ENCODE measurements at places on chromosomes 12 and 14.

- no peak overlapping the region for H3K4me3 ChIP-seq
- peaks cover 3% of the 10 kb centered on the region for H3K27me3 ChIP-seq
- no peaks in the 10 kb centered on the region for H3K4me1 ChIP-seq
These were observed 19.3 kb upstream of the CCER1 start for GRCh38 chr12:90974286-90974685.

DNA sequence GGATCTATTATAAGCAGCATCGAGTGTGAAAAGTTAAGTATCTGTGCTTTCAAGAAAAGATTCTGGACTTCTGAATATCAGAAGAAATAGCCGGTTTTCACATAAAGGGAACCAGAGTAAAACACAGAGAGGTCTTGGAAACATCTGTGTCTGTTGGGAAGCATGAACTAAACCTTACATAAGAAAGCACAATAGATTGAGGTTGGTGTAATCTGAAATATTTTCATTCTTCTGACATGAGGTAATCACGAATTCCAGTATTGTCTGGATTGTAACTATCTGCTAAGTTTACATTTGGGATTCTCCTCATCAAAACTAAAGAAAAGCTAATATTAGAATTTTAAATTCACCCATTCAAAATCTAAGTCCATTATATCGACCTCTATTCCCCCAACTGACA is 161.3 kb downstream of the CPNE8 start:
- peaks cover under 1% of the 10 kb centered on the region for H3K36me3 ChIP-seq
- H3K4me3 ChIP-seq = no peak overlapping the region
- no peak overlapping the region for H3K27ac ChIP-seq
- H3K27me3 ChIP-seq = no peaks in the 10 kb centered on the region
- no peaks in the 10 kb centered on the region for H3K4me1 ChIP-seq
- DNase-seq = no peak

GRCh38 chr12:14362352-14362751 is 3.1 kb upstream of the ATF7IP start:
- H3K36me3 ChIP-seq = peaks cover 6% of the 10 kb centered on the region
- no peak for DNase-seq
- no peaks in the 10 kb centered on the region for H3K27me3 ChIP-seq

GRCh38 chr12:76697849-76698248 is 66.1 kb upstream of the ZDHHC17 start:
- DNase-seq = no peak
- H3K4me3 ChIP-seq = no peak overlapping the region
- no peaks in the 10 kb centered on the region for H3K4me1 ChIP-seq
- H3K36me3 ChIP-seq = no peaks in the 10 kb centered on the region

DNA sequence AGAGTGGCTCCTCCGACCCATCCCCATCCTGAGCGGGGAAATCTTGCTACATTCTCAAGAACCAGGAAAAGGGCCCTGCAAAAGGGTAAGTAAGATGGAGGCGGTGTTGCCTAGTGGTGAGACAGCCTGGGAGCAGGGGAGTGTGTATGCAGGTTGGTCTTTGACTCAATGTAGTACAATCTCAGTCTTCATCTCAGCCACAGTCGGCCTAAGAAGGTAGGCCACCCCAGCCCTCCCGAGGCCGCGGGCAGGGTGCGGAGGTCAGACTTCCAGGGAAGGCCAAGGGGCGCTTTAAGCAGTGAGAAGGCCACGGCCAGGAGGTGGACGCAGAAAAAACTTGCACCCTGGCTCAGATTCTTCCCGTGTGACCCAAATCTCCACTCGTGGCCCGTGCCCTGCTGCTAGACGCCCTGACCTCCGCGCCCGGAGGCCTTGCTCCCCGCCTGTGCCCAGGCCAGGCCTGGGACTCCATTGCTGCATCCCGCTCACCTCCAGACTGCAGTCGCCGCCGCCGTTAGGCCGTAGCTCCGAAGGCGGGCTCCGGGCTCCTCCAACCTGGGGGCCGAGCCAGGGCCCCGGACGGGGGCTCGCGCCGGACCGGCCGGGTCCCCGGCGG is 435 bp downstream of the FOXM1 start:
- no peak for DNase-seq
- peaks cover 35% of the 10 kb centered on the region for H3K4me1 ChIP-seq
- no peaks in the 10 kb centered on the region for H3K36me3 ChIP-seq

- no peaks in the 10 kb centered on the region for H3K36me3 ChIP-seq
- peak overlapping the region; percentile 99 for H3K27ac ChIP-seq
- peak; percentile 84 for DNase-seq
- H3K27me3 ChIP-seq = no peaks in the 10 kb centered on the region
These were observed 226.9 kb upstream of the CRY1 start for GRCh38 chr12:107320033-107320928.

GRCh38 chr14:55585854-55586253 is 5.8 kb downstream of the KTN1 start:
- no peak overlapping the region for H3K4me3 ChIP-seq
- H3K27ac ChIP-seq = no peak overlapping the region
- DNase-seq = no peak
- no peaks in the 10 kb centered on the region for H3K27me3 ChIP-seq
- peaks cover 52% of the 10 kb centered on the region for H3K4me1 ChIP-seq
- H3K36me3 ChIP-seq = no peaks in the 10 kb centered on the region

- H3K36me3 ChIP-seq = no peaks in the 10 kb centered on the region
- DNase-seq = no peak
- H3K27me3 ChIP-seq = peaks cover 6% of the 10 kb centered on the region
These were observed 78.5 kb downstream of the MAP1LC3B2 start for GRCh38 chr12:116637589-116638150.

GRCh38 chr12:20374795-20375194 is 6.5 kb downstream of the PDE3A start:
- DNase-seq = no peak
- peaks cover 6% of the 10 kb centered on the region for H3K27me3 ChIP-seq
- H3K4me3 ChIP-seq = no peak overlapping the region
- peaks cover 6% of the 10 kb centered on the region for H3K4me1 ChIP-seq
- no peaks in the 10 kb centered on the region for H3K36me3 ChIP-seq

DNA sequence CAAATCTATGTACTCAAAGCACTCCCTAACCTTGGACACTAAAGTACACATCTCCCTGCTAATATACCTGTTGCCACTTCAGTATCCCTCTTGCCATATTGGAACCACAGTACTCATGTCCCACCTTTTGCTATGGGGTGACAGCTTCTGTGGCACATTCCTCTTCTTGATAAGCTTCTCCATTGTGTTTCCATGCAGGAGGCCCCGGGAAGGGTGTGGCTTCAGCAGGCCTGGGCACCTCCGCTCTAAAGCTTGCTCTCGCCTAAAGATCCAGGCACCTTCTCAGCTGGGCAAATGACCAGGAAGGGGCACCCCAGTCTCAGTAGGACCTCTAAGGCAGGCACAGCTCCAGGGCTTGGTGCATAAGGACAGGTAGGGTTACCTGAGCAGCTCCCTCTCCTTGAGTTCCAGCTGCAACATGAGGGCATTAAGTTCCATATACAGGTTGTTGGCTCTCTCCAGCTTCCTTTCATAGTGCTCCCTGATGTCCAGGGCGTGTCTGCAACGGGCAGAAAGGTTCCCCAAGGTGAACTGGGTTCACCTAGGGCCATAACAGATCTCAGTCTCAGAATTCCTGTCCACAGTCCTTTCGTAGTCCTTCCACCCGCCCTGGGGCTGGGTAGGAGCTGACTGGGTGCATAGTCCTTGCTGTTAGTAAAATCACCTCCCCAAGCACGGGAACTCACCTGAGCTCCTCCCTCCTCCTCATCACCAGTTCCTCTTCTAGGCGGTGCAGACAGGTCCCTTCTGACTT is 15.9 kb downstream of the MAP3K12 start:
- H3K27ac ChIP-seq = no peak overlapping the region
- DNase-seq = no peak
- H3K27me3 ChIP-seq = no peaks in the 10 kb centered on the region
- peaks cover 9% of the 10 kb centered on the region for H3K4me1 ChIP-seq

- no peak overlapping the region for H3K27ac ChIP-seq
- peaks cover 15% of the 10 kb centered on the region for H3K4me1 ChIP-seq
- DNase-seq = no peak
These were observed 9.7 kb upstream of the KRT81 start for GRCh38 chr12:52300796-52301691.

DNA sequence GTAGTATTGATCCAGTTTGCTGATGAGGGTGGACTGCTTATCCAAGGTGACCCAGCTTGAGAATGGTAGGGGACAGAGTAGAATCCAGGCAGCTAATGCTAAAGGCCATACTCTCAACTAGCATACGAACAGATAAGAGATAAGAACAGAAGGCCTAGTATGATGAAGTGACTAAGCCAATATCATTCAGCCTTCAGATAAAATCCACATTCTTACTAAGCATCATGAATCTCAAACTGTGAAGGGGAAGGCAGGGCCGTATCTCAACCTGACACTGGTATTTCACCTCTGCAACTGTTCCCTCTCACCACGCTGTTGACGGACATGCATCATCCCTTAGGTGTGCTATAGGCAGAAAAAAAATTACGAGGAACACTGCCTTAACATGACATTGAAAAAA is 8.1 kb upstream of the CKAP4 start:
- H3K27ac ChIP-seq = no peak overlapping the region
- H3K4me1 ChIP-seq = no peaks in the 10 kb centered on the region
- DNase-seq = no peak
- no peaks in the 10 kb centered on the region for H3K27me3 ChIP-seq

- no peaks in the 10 kb centered on the region for H3K4me1 ChIP-seq
- H3K36me3 ChIP-seq = no peaks in the 10 kb centered on the region
- H3K4me3 ChIP-seq = no peak overlapping the region
- no peak overlapping the region for H3K27ac ChIP-seq
- DNase-seq = peak; percentile 18
- H3K27me3 ChIP-seq = no peaks in the 10 kb centered on the region
These were observed 49.1 kb upstream of the RNU6-8 start for GRCh38 chr14:32252030-32252670.

- no peak overlapping the region for H3K4me3 ChIP-seq
- peaks cover 2% of the 10 kb centered on the region for H3K36me3 ChIP-seq
- DNase-seq = no peak
- peaks cover 11% of the 10 kb centered on the region for H3K4me1 ChIP-seq
- H3K27ac ChIP-seq = no peak overlapping the region
These were observed 49.9 kb downstream of the LRP6 start for GRCh38 chr12:12217018-12217359.

- H3K4me1 ChIP-seq = peaks cover 22% of the 10 kb centered on the region
- no peak for DNase-seq
- H3K4me3 ChIP-seq = no peak overlapping the region
- no peaks in the 10 kb centered on the region for H3K27me3 ChIP-seq
- H3K27ac ChIP-seq = no peak overlapping the region
These were observed 243.7 kb downstream of the MED13L start for GRCh38 chr12:116033765-116034164.

DNA sequence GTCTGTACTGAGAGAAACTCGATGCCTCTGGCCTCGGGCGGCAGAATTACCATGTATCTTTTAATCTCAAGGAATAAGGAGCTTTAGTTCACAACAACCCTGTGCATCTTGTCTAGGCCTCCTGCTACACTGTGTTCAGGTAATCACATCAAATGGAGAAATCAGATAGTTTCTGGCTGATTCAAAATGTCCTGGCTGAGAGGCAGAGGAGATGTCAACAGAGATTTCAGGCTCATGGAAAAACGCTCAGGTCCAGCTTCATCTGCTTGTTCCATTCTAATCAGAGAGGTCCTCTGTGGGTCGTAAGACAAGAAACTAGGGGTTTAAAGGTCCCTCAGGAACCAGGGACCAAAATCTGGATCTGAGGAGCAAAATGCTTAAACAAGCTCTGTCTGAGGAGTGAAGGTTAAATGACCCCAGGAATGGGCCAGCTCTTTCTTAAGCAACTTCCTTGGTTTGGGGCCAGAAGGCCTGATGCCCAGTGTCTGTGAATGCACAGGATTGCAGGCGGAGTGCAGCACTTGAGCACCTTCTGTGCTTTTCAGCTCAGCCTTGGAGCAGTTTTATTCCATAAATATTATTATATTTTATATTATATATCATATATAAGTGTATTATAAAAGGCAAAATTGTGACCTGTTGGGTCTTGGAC is 170.2 kb upstream of the PRICKLE1 start:
- no peaks in the 10 kb centered on the region for H3K4me1 ChIP-seq
- H3K27me3 ChIP-seq = peaks cover 2% of the 10 kb centered on the region
- no peaks in the 10 kb centered on the region for H3K36me3 ChIP-seq
- H3K27ac ChIP-seq = no peak overlapping the region
- H3K4me3 ChIP-seq = no peak overlapping the region
- no peak for DNase-seq

GRCh38 chr12:88945051-88945732 is 364.9 kb upstream of the KITLG start:
- H3K4me3 ChIP-seq = no peak overlapping the region
- H3K27ac ChIP-seq = no peak overlapping the region
- no peaks in the 10 kb centered on the region for H3K4me1 ChIP-seq
- H3K36me3 ChIP-seq = no peaks in the 10 kb centered on the region
- H3K27me3 ChIP-seq = peaks cover 12% of the 10 kb centered on the region

DNA sequence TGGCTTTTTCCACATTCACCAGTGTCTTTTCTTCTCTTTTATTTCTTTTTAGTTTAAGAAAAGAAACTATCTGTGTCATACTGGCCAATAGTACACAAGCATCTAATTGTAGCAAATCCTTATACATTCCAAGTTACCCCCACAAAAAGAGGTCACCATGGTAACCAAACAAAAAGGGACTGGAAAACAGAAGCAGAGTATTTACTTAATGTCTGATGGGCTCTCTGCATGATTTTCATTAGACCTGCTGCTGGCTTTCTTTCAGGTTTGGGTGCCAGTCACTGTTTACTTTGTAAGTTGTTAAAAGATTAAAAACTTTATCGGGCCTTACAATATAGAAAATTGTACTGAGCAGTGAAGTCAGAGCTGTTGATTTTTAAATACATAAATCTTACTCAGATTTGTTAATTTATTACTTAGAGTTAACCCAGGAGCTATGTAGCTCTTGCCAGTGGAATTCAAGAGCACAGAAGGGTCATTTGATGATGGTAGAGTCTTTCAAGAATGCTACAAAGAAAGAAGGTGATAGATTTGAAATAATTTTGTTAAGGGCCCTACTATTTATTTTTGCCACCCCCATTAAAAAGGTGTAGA is 123.9 kb downstream of the BRMS1L start:
- H3K36me3 ChIP-seq = no peaks in the 10 kb centered on the region
- no peak overlapping the region for H3K27ac ChIP-seq
- DNase-seq = no peak
- no peak overlapping the region for H3K4me3 ChIP-seq
- H3K4me1 ChIP-seq = no peaks in the 10 kb centered on the region

- H3K36me3 ChIP-seq = no peaks in the 10 kb centered on the region
- peak within 1 kb of the TSS; percentile 88 for H3K4me3 ChIP-seq
- no peaks in the 10 kb centered on the region for H3K27me3 ChIP-seq
These were observed at the start of gene CLIP1 for GRCh38 chr12:122421821-122422729. Gene CLIP1 (minus strand): TSS chr12:122422669. CDS start chr12:122380452, 42,217 bp downstream.

DNA sequence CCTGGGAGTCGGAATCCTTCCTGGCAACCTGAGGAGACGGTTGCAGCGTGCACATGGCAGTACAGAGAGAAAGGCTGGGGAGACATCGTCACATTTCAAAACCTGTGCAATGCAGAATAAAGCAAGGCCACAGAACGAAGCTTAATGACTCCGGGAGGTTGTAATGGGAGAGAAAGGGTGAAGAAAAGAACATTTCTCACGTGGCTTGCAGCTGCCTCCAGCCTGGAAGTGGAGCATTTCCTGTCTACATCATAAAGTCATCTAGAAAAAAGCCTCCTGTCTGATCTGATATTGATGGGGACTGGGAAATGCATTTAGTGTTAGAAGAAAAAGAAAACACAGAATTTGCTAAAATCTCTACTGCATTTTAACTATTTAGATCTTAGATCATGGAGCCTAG is 209.3 kb downstream of the TMEM132C start:
- H3K4me3 ChIP-seq = no peak overlapping the region
- DNase-seq = no peak
- H3K27me3 ChIP-seq = peaks cover 6% of the 10 kb centered on the region
- H3K4me1 ChIP-seq = no peaks in the 10 kb centered on the region
- H3K27ac ChIP-seq = no peak overlapping the region

- H3K4me1 ChIP-seq = peaks cover 7% of the 10 kb centered on the region
- no peak for DNase-seq
- H3K4me3 ChIP-seq = no peak overlapping the region
- no peak overlapping the region for H3K27ac ChIP-seq
These were observed 3.8 kb upstream of the PDE3A start for GRCh38 chr12:20364501-20364900.

All from naive thymus-derived CD8-positive, alpha-beta T cell (primary cell).